ENCODE measurements at places on chromosomes 6 and 20.

DNA sequence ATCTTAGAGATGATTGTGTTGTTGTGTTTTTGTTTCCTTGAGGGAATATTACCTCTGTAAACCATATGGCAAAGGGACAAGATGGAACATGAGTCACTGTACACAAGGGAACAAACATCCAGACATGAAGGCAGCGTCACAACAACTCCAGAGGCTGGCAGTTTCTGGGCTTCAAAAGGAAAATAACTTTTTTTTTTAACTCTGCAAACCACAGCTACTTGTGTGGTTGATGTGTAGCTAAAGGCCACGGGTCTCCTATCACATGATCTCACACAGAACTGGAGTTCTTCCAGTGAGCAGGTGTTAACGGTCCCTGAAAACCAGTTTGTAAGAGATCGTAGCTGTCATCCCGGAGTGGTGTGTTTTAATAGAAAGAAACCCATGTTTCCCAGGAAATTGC, 33.2 kb upstream of the HBS1L start:
- DNase-seq = peak; percentile 77

DNA sequence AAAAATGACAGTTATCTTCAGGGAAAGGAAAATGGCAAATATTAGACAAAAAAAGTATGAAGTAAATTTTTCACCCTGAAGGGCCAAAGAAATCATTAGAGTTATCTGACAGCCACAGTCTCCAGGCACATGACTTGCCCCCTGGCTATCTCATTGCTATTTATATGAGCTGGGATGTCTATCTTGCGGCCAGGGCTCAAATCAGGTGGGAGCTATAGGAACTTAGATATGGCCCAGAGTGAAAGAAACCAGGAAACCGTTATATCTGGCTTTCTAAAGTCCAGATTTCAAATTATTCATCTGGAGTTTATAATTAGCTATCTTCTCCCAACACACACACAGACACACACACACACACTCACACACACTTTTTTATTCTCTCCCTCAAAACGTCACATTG, 135.3 kb upstream of the EEF1E1 start:
- no peak for DNase-seq

DNA sequence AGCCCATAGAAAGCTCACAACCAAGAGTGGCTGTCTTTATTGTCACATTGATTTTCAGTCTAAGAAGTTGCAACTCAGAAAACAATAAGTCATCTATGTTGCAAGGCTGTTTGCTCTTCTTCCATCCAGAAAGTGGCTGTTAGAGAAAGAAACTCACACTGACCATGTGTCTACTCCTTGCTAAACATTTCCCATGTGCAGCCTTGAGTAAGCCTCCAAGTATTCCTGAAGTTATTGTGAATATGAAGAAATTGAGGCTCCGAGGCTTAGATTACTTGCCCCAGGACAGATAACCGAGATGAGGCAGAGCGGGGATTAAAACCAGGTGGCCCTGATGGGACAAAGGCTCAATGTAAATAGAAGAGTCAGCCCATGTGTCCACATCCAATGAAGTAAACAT, 105.0 kb downstream of the SPTLC3 start:
- no peak for DNase-seq

GRCh38 chr6:43926634-43927531, 156.9 kb downstream of the VEGFA start:
- DNase-seq = no peak

DNA sequence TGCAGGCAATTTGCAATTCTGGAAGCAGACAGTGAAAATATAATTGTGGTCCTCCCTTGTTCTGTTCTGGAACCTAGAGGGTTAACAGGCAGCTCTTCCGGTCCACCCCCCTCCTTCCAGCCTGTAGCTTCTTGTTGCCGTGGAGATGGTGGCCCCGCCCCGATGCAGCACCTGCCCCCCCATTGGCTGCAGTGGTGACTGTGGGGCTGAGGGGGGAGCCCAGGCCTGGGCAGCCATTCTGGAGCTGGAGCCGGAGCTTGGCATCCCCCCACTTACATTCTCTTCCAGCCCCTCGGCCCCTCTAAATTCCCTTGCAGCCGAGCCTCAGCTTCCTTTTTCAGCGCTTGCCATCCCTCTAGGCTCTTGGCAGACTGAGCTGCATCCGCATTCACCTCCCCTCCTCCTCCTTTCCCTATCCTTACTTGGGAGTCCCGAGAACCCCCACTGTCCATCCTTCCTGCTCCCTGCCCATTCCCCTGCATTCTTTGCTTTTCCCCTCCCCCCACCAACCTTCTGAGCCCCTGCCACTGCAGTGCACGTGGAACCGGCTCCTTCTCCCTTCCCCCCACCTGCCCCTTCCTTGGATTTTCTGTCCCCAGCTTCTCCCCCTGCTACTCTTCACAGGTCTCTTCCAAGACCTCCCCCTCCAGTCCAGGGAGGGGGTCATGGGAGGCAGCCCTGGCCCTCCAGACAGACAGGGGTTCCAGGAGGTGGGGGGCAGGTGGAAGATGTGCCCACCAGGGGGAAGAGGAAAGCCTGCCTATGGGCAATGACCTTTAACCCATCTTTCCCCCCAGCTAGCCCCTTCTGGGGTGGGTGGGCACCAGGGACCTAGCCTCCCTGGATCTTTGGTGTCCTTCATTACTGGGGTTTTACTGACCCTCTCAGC, 11.4 kb downstream of the SYNGAP1 start:
- peak; percentile 81 for DNase-seq

GRCh38 chr6:78598966-78599365, 268.4 kb upstream of the IRAK1BP1 start:
- DNase-seq = no peak
